ENCODE measurements at places on chromosomes 6 and 20.

DNA sequence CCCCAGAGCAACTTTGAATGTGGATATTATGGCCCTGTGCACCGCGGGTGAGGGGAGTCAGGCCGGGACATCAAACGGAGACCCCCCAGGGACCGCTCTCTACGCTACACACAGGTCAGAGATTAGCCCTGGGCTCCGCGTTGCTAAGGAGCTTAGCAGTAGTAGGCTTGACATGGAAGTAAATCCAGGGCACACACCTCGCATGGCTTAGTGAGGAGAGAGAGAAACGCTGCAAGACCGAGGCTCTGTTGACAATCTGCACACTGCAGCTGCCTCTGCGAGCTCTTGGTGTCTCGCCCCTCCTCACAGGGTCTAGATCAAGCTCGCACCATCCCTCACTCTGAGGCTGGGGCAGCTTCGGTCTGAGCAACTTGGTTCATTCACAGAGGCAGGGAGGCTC is 116.1 kb upstream of the CDH4 start:
- peak; percentile 65 for DNase-seq

DNA sequence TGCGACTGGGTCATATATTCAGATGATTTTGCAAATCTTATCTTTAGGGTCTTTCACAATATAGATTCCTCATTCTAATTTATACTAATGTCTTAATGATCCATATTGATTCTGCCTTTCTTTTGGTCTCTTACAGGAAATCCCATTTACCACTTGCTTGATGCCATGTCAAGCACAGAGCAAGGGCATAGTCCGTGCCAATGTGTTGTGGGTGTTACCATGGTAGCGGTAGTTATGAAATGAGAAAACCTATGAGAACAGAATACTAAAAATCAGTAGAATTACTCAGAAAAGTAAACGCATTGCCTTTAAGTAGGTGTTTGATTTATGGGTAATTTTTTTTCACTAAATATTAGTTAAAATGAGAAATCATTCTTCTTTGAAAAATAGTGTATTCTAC is 153.9 kb upstream of the RAB32 start:
- DNase-seq, result no peak

DNA sequence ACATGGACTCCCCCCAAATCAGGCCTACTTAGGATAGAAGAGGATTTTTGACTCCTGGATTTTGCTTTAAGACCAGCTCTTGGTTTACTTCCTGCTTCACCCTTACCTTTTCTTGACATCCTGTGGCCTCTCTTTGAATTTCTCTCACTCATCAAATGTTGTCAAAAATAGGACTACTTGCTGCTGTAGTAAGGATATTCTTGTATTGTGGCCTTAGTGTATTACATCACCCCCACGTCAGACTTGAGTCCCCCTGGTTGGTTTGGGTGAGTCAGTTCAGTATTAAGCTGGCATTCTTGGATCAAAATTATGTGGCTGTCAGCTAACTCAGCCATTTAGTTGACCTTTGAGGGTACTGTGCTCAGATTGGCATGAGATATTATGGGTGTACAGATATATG is 1.1 kb downstream of the TPX2 start:
- no peak for DNase-seq

DNA sequence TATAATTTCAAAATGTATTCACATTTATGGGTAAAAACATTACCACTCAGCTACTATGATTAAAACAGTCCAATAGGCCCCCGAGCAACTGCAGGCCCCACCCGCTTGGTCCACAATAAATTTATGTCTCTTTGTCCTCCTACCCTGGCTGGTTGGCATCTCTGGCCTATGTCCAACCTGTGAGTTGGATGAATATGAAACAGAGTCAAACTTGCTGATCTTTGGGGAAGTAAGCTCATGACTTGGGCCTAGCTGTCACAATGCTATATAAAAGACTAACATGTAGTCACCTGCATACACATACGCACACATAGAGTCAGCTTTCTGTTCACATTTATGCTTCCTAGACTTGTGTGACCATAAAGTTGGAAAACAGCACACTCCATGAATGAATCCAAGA is 20.5 kb downstream of the MAP7 start:
- DNase-seq, result no peak

- DNase-seq, result no peak
Observed at GRCh38 chr6:19121521-19121920, 715.6 kb upstream of the ID4 start.

DNA sequence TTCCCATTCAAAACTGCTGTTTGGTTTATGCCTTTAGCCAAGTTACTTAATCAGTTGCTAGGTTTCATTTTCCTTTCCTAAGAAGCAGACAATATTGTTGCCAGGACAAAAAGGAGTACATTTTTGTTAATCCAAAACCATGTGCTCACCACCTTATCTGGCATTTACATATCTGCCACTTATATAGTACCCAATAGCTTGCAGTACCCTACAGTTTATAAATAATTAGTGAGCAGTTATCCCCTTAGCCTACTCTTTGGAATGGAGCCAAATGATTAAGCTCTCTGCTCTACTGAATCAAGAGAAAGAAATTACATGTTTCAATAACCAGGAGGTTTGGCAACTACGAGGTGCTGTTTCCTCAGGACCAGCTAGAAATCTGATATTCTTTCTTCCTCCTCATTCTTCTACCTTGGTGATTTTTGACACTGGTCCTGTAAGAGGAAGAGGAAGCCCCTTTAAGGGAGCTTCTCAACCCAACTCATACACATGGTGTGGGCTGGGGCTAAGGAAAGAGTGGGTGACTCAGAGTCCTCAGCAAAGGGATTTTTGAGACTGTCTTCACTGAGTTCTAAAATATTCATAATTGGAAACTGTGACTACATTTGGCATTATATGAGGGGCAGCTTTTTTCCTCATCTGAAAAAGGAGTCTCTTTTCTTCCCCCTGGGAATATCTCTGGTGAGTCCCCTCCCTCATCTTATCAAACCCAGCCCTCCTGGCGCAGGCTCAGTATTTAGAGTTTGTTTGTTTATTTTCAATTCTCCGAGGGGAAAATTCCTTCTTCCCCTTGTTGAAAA is 1.5 kb downstream of the ZNFX1 start:
- DNase-seq, result peak; percentile 23

DNA sequence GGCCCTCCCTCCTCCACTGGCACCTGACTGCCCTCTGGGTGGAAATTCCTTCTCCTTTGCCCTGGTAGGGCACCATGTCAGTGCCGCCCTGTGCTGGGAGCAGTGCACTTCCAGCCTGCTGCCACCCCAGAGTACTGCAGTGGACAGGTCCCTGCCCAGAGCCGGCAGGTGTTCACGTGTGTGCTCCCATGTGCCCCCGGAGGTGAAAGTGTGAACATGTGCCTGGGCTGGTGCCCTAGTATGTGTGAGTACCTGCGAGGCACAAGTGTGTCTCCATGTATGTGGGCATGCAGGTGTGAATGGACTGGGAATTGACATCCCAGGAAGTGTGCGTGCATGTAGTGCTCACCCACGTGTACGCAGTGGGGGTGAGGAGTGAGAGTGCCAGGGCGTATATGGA is 29.4 kb downstream of the SDCBP2 start:
- no peak for DNase-seq

DNA sequence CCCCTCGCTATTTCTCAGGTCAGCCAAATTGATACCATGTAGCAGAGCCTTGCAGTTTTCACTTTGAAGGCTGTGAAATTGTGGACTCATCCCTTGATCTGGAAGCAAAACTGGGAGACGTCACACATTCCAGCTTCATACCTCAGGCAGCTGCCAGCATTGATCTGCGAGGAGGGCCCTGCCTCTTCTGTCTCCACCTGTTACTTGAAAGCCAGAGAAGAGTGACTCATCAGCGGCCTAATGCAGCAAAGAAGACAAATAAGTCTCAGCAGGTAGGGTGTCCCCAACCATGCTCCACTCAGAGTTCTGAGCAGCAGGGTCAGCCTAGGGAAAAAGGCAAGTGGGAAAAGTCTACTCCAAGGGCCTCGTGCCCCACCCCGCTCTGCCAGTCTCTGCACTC is 69.4 kb upstream of the BMP2 start:
- no peak for DNase-seq

DNA sequence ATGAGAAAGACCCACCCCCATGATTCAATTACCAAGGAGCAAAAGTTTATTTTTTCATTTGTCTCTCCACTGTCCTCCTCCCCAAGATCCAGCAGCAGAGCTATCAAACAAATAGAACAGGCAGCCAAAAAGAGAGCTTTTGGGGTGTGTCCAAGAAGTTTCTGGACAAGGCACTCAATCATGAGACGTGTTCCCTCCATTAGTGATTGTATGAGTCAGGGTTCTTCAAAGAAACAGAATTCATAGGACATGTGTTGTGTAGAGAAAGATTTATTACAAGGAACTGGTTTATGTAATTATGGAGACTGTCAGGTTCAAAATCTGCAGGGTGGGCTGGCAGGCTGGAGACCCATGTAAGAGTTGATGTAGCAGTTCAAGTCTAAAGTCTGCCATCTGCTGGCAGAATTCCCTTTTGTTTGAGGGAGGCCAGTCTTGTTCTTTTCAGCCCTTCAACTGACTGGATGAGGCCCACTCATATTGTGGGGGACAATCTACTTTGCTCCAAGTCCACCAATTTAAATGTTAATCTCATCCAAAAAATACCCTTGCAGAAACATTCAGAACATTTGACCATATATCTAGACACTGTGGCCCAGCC is 248.1 kb upstream of the OPRM1 start:
- DNase-seq, result no peak

GRCh38 chr6:117555882-117556498 is 46.3 kb downstream of the GOPC start:
- peak; percentile 51 for DNase-seq

- DNase-seq, result no peak
Observed at GRCh38 chr6:51057296-51057695, 238.6 kb downstream of the TFAP2B start.

DNA sequence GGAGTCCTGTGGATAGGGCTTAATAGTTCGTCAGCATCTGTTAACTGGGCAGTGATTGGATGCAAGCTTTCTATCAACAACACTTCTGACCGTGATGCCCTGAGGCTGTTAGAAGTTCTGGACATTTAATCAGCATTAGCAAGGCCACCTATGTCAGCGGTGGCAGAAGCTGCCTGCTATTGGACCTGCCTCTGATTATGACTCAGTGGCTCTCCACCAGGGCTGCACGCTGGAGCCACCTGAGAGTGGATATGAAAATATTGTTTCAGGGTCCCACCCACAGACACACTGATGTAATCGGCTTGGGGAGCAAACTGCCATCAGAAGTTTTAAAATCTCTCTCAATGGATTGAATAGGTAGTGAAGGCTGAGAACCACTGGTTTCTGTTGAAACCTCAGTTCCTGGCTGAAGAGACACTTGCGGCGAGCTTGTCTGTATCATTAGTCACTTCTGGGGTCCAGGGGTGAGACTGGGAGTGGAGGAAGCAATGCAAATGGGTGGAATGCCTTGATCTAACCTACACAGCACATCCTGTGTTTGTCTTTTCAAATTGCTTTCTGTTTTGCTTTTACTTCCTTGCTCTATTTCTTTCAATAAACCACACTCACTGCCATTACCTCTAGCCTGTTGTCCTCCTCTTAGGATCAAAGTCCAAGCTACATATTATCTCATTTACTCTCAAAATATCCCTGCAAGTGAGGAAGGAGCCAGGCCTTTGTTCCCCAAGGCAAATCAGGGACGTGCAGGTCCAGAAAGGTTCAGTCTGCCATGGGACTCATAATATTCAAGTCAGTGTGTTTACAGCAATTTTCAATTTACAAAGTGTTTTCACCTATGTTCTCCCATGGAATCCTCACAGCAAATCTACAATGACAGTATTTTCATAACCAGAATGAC is 4.2 kb downstream of the CLIC5 start:
- no peak for DNase-seq
